ENCODE measurements at places on chromosomes 7 and 10.

- DNase-seq: no peak
Measured at GRCh38 chr10:93475227-93475626, 6.9 kb downstream of the MYOF start.

DNA sequence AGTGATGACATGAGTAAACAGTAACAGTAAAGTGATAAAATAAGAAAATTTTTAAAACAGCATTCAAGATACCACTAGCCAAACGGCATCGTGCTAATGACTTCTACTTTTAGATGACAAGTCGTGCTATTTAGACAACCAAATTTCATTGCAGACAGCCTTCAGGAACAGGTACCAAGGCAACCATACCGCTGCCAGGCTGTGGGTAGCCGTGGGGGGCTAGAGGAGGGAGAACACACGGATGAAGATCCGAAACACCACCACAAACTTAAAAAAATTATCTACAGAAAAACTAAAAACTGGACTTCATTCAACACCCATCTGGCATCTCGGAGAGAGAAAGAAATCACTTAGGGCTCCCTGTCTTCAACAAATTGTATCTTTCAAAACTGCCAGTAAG is 89.6 kb downstream of the RSU1 start:
- no peak for DNase-seq

- no peak for DNase-seq
Measured at GRCh38 chr10:132465889-132466519, 69.0 kb downstream of the PWWP2B start.

GRCh38 chr10:112875476-112876267 is 74.4 kb upstream of the TCF7L2 start:
- DNase-seq: no peak

DNA sequence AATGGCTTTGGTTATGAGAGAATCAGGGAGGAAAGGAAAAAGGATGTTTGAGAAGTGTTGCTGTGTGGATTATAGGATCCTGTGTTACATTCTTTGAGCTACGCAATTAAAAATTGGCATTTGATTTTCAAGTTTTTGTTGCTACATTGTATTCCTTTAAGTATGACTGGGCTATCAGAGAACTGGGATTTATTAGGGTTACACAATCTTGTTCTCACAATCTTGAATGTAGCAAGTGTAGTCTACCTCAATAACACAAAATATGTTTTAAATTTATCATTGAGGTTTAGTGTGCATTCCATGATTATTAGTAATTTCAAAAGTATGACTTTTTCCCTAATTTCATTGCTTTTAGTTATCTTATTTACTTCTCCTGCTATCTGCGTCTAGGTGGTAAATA is 113.9 kb downstream of the CACNB2 start:
- no peak for DNase-seq

- DNase-seq: no peak
Measured at GRCh38 chr7:27916372-27916771, 176.4 kb downstream of the TAX1BP1 start.

- DNase-seq: no peak
Measured at GRCh38 chr10:86586516-86586915, 64.9 kb upstream of the WAPL start.

DNA sequence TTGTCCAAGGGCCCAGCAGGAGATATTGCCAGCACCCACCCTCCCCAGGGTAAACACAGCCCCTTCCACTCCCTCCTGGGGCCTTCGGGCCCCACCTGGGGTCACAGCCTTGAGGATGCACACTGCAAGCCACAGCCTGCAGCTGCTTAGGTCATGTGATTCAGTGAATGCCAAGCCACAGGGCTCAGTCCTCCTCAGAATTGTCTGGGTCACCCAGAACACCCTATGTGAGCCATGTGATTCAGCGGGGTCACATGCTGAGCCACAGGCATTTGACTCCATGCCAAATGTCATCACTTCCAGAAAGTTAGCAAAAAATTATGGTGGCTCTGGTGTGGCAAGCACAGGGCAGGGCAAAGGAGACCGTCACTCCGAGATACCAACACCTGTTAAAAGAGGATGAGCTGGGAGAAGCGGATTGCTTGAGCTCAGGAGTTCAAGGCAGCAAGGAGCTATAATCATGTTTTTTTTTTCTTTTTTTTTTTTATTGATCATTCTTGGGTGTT is 17.2 kb upstream of the PSAP start:
- no peak for DNase-seq

- DNase-seq: no peak
Measured at GRCh38 chr10:29790207-29790606, 155.4 kb upstream of the SVIL start.

DNA sequence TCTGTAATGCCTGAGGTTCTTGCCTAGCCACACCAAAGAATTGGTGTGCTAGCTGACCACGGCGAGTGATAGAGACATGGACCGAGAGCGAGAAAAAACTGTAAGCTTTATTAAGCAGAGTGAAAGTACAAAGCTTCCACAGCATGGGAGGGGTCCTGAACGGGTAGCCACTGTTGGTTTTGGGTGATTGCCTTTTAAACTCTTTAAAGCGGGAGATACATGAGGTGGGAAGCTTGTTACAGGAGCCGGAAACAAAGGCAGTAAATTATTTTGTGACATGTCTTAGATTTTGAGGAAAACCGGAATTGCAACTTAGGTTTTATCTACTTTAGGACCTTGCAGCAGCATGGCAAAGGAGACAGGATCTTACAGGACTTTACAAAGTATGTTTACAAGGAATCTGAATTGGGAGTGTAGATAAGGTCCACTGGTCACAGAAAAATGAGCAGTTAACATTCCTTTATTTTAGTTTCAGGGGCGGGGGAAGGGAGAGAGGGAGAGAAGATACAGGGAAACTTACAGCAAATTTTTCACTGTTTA is 252.7 kb upstream of the MBL2 start:
- no peak for DNase-seq

- no peak for DNase-seq
Measured at GRCh38 chr7:67566101-67566500, 569.5 kb downstream of the TYW1 start.

DNA sequence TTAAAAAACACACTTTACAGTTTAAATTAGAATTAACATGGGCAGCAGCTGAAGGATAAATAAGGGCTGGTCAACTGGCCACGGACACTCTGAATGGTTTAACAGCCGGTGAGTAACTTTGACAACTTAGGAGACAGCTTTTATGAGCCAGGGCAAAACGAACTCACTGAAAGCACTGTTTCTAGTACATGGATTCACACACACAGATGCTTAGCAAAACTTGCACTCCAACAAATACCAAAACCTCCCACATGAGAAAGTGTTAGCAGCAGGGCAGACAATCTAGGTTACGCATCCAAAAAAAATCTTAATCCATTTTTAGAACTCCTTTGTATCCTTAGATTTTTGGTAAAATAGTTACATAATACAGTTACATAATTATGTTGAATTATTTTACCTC is 486.4 kb downstream of the PHTF2 start:
- no peak for DNase-seq

DNA sequence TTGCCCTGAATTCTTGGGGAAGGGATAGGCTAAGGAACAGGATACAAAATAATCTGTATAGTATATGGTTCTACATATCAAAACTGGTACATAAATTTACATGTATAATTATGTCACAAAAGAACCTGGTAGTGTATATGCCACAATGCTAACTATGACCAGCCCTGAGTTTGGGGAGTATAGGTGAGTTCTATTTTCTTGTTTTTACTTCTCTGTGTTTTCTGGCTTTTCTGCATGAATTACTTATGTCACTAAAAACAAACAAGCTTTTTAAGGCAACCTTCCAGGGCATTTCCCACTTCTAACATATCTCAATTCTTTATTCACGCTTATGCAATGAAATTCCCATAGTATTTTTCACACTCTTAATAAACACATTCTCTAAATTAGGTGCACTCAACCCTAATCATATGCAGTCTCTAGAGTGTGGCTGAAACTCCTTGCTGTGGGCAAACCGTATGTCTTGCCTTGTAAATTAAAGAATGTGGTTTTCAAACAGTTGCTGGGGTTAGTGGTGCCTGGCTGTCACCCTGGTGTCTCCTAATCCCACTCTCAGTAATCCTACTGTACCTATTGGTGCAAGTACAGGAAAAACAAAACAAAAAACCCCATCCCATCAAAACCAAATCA is 14.0 kb upstream of the INSIG1 start:
- DNase-seq: no peak

DNA sequence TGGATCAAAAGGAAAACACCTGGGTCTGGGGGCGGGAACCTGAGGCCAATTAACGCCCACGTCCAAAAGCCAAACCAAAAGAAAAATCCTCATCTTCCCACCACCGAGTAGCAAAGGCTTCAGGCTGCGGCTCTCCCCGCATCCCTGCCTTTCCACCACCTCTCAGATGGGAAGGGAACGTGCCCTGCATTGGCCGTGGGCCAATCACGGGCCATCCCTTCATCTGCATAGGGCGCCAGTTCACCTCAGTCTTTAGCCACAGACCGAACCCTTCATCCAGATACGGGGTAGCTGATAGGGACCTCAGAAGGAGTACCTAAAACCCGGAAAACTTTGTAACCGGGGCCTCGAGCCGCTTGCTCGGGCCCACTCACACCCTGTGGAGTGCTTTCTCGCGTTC is 626 bp downstream of the PRPF18 start:
- DNase-seq: no peak

DNA sequence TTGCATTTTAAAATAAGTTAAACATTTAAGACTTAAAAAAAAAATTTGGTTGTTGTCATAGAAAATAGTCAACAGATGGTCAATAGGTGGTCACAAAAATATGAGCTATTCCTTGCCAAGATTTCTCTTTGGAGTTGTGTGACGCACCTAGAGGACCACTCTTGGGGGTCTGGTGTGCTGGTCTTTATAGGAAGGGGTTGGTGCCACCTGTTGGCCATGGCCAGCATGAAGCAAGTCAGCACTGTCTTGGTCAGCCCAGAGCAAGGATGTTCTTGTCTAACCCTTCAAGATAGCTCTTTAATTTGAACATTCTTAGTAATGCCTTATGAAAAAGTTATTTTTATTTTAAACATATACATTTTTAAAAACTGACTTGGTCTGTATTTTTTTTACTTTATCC is 267.9 kb upstream of the CNTNAP2 start:
- no peak for DNase-seq

DNA sequence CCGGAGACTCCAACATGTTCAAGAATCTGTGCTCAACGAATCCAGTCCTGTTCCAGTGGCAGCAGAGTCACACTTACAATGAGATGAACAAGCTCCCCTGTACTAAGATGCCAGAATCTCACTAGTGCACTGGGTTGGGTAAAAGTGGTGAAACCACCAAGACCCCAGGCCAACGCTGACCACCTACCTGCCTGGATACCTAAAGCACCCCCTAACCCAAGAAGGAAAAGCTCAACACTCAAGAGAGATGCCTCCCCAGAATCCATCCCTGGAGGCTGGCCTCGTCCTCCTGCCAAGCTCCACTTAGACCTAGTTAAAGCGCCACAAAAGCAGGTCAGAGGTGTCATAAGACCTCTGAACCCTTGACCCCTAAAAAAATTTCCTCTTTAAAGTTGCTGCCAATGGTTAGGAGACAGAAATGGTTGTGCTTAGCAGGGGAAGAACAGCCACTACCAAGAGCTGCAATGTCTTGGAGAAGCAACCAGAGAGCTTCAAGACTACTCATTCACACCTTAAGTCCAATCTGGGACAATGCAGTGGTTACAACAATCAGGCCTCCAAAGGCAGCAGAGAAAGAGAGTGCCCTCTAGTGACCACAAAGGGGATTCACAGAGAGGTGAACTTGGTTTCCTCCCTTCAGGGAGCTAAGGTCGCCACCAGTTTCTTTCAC is 94.6 kb upstream of the MACROH2A2 start:
- DNase-seq: no peak

- no peak for DNase-seq
Measured at GRCh38 chr10:87838650-87839049, 20.6 kb upstream of the ATAD1 start.

- DNase-seq: no peak
Measured at GRCh38 chr7:157689269-157690057, 352.7 kb downstream of the DNAJB6 start.

GRCh38 chr7:36775061-36775620 is 50.8 kb upstream of the AOAH start:
- DNase-seq: no peak

GRCh38 chr7:28373990-28374389 is 38.3 kb upstream of the CREB5 start:
- DNase-seq: no peak

GRCh38 chr7:816751-817671 is 15.3 kb upstream of the SUN1 start:
- no peak for DNase-seq

DNA sequence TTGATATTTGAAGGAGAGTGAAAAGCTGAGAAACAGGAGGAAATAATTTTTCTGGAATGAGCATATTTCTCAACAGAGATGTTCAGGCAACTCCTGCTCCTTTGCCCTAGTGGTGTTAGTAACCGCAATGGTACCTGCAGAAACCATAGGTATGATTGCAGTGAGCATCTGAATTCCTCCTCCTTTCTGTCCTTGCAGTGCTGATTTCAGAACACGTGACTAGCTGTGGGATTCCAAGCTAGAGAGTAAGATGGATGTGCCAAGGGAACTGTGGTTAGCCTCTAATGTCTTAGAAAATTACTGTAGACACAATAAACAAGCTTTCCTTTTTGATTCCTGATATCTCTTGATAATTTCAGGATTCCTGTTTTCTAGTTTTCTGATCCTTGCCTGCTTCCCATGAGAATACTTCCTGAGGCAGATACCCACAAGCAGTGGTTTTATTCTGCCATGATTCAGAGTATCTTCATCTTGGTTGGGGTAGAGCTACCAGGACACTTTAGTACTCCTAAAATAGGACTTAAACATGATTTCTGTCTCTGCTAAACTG is 27.5 kb downstream of the LRGUK start:
- no peak for DNase-seq

Data from NCI-H187 treated with DMSO at 0.1 percent for 48 hours (cell line).